Nasal cavity respiratory epithelium epithelial cell of viscerocranial mucosa (primary cell): ENCODE measurements at places on chromosomes 2 and 18. TPM values are rescaled to one million over a fixed set of nuclear protein-coding genes. Genes with fewer than 3 reads are reported as not detected.

The APCDD1 gene
- not detected in 2 replicates for total RNA-seq

The FZD7 gene
- total RNA-seq: 2.1 and 4.1 TPM in 2 replicates

The NR4A2 gene
- 0.34 and 0.57 TPM in 2 replicates for total RNA-seq

The RAX gene
- total RNA-seq: not detected in 2 replicates

The RELCH gene
- 42.4 and 50.3 TPM in 2 replicates for total RNA-seq

The UGT1A1 gene
- under 0.01 and 1.5 TPM in 2 replicates for total RNA-seq

The GAL3ST2 gene
- total RNA-seq: 0.36 TPM in 1 of 2 replicates, not detected in the other

The PTMA gene
- 500 and 760 TPM in 2 replicates for total RNA-seq

The MROH2A gene
- not detected in 2 replicates for total RNA-seq

The CCBE1 gene
- total RNA-seq: 0.28 and 2.1 TPM in 2 replicates

The SEMA4C gene
- 10.3 and 17.4 TPM in 2 replicates for total RNA-seq

The DPP10 gene
- total RNA-seq: 0.07 TPM in 1 of 2 replicates, not detected in the other

The OTX1 gene
- 2.7 and 8.1 TPM in 2 replicates for total RNA-seq

The SOX11 gene
- under 0.01 and 0.07 TPM in 2 replicates for total RNA-seq

The KIF3C gene
- total RNA-seq: 1.7 and 25.6 TPM in 2 replicates

The LIPG gene
- total RNA-seq: 23.2 and 29.5 TPM in 2 replicates

The AOX1 gene
- total RNA-seq: 4.2 and 7.5 TPM in 2 replicates

The PAX3 gene
- total RNA-seq: 5.8 TPM in 1 of 2 replicates, not detected in the other

The NEURL3 gene
- total RNA-seq: 0.50 TPM in 1 of 2 replicates, not detected in the other

The HOXD3 gene
- not detected in 2 replicates for total RNA-seq

The PDE6D gene
- total RNA-seq: 11.7 and 14.0 TPM in 2 replicates

The SERPINB2 gene
- total RNA-seq: 44.4 and 182 TPM in 2 replicates

The WNT10A gene
- total RNA-seq: 1.0 and 7.5 TPM in 2 replicates

The NEB gene
- 0.68 and 3.3 TPM in 2 replicates for total RNA-seq

The LDLRAD4 gene
- 0.85 TPM in 1 of 2 replicates, not detected in the other for total RNA-seq

The ASIC4 gene
- total RNA-seq: 0.34 TPM in 1 of 2 replicates, not detected in the other

The C1GALT1C1L gene
- total RNA-seq: under 0.01 and 0.14 TPM in 2 replicates

The PLEKHA3 gene
- total RNA-seq: 5.5 and 9.6 TPM in 2 replicates

The REG1B gene
- total RNA-seq: not detected in 2 replicates

The HAT1 gene
- total RNA-seq: 32.2 and 43.7 TPM in 2 replicates

The SGPP2 gene
- 13.0 and 45.8 TPM in 2 replicates for total RNA-seq
